ENCODE measurements at places on chromosomes 16 and 17. TPM values are rescaled to one million over a fixed set of nuclear protein-coding genes. Genes with fewer than 3 reads are reported as not detected.

- DNase-seq, result no peak
Observed at GRCh38 chr16:12871784-12872183, 29.6 kb upstream of the SHISA9 start.

GRCh38 chr16:6967796-6968320 is 364.8 kb upstream of the RBFOX1 start:
- no peak for DNase-seq

The MT4 gene
- not detected for polyA plus RNA-seq

GRCh38 chr17:43814714-43815113 is 18.2 kb downstream of the MPP3 start:
- DNase-seq, result no peak

The LRRC45 gene
- polyA plus RNA-seq, result 9.9 TPM

DNA sequence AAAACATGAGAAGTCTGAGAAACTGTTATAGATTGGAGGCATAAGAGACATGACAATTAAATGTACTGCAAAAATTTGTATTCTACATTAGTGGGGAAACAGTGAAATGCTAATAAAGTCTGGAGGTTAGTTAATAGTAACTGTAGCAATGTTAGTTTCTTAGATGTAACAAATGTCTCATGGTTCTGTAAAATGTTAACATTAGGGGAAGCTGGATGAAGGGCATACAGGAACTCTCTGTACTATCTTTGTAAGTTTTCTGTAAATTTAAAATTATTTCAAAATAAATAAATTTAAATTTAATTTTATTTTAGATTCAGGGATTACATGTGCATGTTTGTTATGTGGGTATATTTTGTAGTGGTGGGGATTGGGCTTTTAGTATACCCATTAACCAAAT is 70.0 kb upstream of the IRX6 start:
- no peak for DNase-seq

DNA sequence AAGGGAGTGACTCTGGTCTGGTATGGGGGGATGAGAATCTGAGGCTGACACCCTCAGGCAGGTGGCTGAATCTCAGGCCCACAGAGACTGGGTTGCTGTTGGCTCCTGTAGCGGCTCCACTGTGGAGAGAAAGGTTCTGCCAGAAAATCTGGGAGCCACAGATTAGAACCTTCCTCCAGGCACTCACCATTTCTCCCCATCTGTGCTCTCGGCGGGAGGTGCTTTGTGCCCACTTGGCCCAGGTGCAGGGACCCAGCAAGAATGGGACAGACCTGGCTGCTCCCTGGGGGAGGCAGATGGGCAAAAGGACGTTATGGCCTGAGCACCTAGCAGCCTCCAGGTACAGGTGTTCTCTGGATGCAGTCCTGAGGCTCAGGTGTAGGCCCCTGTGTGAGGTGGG is 20.1 kb downstream of the RAB11FIP3 start:
- no peak for DNase-seq

DNA sequence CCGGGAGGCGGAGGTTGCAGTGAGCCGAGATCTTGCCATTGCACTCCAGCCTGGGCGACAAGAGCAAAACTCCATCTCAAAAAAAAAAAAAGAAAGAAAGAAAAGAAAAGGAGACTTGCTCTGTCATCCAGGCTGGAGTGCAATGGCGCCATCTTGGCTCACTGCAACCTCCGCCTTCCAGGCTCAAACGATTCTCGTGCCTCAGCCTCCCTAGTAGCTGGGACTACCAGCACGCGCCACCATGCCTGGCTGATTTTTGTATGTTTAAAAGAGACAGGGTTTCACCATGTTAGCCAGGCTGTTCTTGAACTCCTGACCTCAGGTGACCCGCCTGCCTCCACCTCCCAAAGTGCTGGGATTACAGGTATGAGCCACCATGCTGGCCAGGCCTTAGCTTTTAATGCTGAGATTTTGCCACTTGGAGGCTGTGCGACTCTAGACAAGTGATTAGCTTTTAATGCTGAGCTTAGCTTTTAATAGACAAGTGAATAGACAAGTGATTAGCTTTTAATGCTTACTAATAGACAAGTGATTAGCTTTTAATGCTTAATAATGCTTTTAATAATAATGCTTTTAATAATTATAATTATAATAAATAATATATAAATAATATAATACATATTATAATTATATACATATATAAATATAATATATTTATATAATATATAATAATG is 9.6 kb downstream of the LDAF1 start:
- DNase-seq, result no peak

The KCNJ12 gene
- polyA plus RNA-seq, result not detected

GRCh38 chr17:32671896-32672295 is 185.1 kb downstream of the CDK5R1 start:
- DNase-seq, result no peak

DNA sequence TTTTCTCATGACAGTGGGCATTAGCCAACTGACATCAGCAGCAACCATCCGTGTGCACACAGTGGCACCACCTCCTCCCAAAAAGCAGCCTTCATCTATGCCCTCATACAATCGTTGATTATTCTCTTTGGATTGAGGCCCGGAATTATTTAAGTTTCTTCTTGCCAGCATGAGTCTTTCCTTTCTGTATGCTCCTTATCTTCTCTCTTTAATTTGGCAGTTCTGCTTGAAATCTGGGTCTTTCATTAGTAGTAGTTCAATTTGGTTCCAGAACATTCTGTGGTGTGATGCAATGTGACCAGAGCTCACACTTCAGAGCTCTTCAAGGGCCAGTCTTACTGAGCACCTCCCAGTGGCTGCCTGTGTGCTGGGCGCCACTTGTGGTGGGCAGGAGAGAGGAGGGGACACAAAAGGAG is 52.2 kb upstream of the STH start:
- DNase-seq, result no peak

DNA sequence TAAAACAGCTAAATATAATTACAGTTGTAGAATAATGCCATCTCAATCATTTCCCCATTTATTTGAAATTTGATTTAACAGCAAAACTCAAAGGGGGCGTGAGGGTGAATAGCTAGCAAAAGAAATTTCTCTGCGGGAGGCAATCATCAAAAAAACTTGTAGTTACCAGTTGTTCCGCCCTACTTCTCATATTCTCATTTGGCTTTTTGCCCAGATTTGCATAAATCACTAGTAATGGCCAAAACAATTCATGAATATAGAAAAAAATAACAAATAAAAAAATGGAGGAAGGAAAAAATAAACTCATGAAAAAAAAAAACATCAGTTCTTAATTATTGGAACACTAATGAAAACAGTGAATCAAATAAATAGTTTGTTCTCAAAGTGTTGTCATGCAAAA is 722.6 kb upstream of the KIF2B start:
- no peak for DNase-seq

GRCh38 chr17:50304781-50305404 is 30.6 kb downstream of the TMEM92 start:
- no peak for DNase-seq

The TMEM204 gene
- polyA plus RNA-seq, result 41.0 TPM

DNA sequence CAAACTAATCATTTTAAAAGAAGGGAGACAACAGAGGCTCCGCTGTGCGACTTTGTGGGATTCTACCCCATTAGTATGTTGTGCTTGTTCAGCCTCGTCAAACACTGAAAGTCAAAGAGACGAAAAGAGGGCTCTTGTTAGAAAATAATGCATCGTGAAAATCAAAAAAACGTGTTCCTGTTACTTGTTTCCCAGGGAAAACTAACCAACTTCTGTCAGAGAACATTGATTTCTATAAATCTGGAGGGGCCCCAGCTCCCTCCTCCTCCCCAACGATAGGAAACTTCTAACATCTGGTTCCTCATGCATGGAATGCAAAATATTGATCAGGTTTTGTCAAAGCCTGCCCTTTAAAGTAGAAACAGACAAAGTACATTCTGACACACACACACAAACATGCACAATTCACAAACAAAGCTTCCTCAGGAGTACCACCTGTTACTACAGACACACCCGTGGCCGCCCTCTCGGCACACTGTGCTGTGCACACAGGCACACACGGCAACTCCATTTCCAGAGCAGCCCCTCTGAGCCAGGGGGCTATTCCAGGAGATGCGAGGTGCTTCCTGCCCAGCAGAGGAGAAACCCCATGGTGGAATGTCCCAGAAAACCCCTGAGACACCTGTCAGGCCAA is 151.3 kb downstream of the ZFHX3 start:
- DNase-seq, result no peak

DNA sequence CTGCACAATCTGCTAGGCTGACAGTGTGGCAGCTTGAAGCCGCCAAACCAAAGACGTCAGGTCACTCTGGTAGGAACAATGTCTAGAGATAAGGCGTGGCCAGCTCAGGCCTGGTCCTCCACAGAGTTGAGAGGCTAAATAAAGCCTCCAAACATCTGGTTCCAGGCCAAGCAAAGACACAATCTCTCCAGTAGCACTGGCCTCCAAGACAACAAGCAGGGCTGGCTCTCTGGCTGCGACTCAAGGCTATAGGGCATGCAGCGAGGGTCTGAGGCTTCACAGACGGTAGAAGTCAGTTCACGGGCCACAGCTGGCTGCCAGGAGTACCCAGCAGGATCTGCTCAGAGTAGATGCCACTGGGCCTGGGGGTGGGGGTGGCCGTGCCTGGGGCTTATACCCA is 75.6 kb downstream of the ABR start:
- no peak for DNase-seq

DNA sequence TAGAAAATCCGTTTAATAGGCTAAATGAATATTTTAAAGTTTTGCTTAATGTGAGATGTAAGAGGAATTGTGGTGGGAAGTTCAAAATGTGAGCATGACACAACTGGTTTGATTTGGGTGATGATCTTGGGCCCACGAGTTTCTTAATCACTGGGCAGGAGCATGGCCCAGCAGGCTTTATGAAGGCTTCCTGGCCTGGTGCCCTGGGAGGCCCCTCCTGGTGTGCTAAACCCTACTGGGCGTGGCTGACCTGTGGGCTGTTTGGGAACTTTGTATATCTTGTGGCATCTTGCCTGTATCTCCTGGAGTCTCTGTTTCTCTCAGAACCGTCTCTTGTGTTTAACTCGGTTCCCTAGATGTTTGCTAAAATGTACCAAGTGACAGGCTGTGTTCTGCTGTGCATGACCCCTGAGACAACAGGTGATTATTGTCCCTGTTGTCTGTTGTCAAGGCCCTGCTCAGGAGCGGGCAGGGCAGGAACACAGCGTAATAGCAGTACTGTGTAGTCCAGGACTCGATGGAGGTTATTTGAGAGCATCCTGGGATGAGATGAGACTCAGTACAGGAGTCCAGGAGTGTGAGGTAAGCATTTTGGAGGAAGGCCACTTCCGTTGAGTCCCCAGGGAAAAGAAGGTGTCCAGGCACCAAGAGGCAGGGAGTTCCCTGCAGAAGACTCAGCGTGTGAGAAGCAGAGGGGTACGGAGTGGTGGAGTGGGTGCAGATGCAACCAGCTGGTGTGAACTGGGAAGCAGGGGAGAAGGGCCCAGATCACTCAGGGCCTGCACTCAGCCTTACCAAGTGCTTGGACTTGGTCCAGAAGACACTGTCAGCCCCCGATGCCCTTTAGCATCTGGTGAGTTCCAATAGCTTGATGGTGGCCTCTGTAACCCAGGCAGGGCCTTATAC is 48.5 kb downstream of the B9D1 start:
- DNase-seq, result no peak
